ENCODE measurements at places on chromosomes 3 and 15.

GRCh38 chr15:67165254-67166253 lies 88.9 kb downstream of the AAGAB start:
- no peak for DNase-seq

GRCh38 chr3:195893044-195893395 lies 15.3 kb downstream of the TNK2 start:
- no peak for DNase-seq

DNA sequence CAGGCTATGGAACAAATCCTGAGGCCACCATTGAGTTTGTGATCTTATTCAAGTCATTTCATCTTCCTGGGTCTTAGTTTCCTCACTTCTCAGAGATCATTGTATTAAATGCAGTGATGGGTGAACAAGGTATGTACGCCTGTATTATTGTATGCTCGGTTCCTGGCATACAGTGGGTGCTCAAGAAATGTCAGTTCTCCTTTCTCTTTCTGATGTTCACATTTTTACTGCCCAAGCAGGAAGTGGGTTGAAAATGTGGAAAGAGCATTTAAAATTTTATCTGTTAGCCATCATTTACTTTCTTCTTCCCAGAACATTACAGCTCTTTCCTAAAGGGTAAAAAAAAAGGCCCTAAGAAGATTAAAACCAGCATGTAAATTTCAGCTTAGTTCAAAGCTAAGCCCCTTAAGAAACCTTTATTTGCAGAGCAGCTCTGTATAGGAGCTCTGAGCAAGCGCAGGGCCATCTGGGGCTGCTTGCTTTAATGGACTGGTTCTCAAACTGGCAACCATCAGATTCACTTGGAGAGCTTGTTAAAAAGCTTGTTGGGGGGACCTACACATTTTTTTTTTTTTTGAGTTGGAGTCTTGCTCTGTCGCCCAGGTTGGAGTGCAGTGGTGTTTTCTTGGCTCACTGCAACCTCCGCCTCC lies 179.4 kb downstream of the CHST2 start:
- DNase-seq, result no peak

DNA sequence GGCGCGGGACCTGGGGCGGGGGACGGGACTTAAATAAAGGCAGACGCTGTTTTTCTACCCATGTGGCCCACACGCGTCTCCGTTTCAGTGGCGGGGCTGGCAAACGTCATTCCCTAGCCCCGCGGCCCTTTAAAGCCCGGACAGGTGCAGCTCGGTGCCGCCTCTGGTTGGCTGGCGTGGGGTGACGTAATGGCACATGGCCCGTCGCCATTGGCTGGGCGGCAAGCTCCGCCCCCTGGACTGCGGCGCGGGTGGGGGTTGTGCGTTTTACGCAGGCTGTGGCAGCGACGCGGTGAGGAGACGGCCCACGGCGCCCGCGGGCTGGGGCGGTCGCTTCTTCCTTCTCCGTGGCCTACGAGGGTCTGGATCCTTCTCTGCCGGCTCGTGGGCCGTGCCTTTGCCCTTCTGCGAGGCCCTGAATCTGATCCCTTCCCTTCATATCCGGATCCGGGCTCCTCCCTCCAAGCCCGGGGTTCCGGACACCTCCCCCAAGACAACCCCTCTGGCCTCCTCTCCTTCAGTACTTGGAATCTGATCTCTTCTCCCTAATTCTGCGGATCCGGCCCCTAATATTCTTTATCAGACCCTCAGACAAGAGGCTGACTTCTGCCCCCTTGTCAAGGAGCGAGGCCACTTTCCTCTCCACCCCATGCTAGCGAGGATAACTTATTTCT lies at the start of gene CRELD1:
Gene CRELD1, plus strand, starts transcription at position 274 of the 674 bp plus-strand sequence. CDS start 605 bp downstream, outside the sequence.
- peak; percentile 96 for DNase-seq

DNA sequence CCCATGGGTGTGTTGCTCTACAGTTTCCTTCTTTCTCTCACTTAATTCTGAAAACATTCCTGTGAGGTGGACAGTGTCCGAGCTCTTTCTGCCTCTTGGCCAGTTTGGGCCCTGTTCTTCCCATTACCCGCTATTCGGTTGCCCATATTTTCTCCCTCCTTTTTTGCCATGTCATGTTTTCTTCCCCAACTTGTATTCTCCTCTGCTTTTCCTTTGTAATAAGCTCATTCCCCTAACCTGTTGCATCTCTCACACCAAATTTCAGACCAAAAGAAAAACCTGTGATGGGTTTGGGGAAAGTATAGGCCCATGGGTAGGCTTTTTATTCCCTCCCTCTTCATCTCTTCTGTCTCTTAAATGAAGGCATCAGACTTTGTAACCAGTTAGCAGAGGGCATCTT lies 30.5 kb downstream of the NKIRAS1 start:
- DNase-seq, result no peak

DNA sequence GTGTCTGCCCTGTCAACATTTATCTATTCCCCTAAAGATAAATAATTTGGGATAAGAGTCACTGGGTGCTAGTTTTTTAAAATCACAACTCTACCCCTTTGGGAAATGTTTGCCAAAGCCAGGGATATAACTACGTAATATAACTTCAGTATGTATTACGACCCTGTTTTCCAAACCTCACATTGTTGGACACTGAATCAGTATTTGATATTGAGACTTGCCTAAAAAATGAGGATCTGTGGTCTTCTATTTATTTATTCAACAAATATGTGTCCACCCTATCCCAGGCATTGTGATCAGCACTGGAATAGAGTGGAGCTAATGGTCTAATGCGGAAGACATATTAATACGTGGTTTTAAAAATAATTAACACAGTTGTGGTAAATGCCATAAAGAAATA lies 4.5 kb upstream of the MGA start:
- no peak for DNase-seq

DNA sequence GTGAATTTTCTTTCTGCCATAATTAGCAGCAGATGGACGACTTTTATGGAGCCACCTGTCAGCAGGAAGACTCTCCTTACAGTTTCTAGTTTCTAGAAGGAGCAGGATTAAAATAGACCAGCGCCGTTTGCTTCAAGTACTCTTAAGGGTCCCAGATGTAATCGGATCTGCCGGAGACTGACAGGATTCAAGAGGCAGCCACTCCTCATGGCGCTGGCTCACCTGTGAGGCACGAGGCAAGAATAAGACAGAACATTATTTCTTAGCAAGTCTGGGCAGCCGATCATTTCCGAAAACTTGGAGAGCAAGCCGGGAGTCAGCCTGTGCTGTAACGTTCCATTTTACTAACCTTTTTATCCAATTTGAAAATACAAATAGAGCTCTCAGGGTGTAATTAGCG lies 410.4 kb upstream of the RORA start:
- DNase-seq, result no peak

- DNase-seq, result peak; percentile 49
Observed at GRCh38 chr3:69433969-69434325, 48.1 kb upstream of the FRMD4B start.

- DNase-seq, result no peak
Observed at GRCh38 chr15:88178631-88179030, 77.9 kb downstream of the NTRK3 start.

DNA sequence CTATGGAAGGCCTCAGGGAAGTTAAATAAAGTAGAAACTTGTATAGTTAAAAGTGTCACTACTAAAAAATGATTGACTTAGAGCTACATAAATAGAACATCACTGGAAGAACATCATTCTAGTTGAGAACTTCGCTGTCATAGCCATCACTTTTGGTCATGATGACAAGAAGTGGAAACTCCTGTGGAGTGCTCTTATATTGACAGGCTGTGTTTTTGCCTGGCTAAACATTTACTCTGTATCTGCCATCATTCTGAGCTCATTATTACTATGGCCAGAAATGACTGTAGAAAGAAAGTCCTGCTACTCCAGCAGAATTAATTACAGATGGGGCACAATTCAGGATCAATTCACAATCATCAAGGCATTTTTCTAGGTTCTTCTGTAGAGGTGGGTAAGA lies 165.1 kb upstream of the GOLIM4 start:
- no peak for DNase-seq

- DNase-seq, result no peak
Observed at GRCh38 chr3:49955636-49956035, 15.7 kb downstream of the RBM6 start.

DNA sequence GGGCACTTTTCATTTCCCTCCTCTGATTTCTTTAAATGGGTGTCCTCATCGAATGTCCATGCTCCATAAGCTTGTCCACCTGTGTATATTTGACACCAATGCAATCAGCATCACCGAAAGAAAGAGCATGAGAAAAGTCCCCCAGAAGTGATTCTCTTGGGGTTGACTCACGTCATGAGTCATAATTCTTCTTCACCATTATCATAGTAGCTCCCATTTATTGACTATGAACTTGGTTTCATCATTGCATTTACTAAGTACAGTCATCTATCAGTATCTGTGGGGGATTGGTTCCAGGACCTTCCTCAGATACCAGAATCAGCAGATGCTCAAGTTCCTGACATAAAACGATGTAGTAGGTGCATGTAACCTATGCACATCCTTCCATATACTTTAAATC lies 372.5 kb upstream of the CFAP20DC start:
- DNase-seq, result no peak

DNA sequence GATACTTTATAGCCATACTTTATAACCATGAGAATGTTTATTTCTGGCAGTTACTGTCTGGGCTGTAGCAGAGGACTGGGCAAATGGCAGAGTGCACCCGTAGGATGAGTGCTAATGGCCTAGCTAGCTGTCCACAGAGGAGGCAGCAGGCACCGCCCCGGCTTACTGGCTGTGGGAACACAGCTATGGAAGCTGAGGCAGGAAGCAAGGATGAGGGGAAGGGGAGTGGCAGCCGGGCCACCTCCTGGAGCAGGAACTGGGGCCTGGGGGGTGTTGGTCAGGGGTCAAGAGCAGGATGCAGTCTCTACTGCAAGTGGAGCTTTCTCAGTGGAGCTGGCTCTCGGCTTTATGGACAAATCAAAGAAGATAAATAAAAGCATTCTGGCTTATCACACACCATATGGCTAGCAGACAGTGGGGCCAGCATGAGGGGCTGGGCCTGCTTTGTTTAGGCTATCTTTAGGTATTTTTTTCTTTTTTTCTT lies 316.8 kb upstream of the CTDSPL start:
- DNase-seq, result peak; percentile 45

DNA sequence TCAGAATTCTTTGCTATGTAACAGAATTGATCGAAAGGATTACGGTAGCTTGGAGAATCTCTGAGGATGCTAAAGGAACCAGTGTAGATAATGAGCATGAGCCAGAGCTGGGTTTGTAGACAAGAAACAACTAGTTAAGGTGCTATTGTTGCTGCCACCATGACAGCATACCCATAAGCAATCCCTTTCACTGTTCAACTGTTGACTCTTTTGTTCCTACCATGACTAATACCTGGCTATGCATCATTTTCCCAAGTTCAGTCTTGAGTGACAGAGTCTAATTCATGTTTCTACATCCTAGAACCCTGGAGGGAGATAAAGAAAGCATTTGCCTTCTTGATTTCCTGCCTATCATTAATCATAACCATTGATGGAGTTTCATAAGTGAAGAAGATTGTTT lies 600.3 kb downstream of the OTOL1 start:
- DNase-seq, result no peak
